Urothelium cell line (cell line): ENCODE measurements at places on chromosomes 2 and 18.
A peak's percentile ranks its signal among the peaks of the same experiment; 100 is the strongest.

DNA sequence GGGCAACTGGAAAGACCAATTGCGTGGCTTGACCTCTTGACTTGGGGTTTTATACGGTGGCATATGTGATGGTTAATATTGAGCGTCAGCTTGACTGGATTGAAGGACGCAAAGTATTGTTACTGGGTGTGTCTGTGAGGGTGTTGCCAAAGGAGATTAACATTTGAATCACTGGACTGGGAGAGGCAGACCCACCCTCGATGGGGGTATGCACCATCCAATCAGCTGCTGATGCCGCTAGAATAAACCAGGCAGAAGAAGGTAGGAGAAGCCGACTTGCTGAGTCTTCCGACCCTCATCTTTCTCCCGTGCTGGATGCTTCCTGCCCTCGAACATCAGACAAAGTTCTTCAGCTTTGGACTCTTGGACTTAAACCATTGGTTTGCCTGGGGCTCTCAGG lies 34.2 kb upstream of the YPEL5 start:
- DNase-seq, result no peak

DNA sequence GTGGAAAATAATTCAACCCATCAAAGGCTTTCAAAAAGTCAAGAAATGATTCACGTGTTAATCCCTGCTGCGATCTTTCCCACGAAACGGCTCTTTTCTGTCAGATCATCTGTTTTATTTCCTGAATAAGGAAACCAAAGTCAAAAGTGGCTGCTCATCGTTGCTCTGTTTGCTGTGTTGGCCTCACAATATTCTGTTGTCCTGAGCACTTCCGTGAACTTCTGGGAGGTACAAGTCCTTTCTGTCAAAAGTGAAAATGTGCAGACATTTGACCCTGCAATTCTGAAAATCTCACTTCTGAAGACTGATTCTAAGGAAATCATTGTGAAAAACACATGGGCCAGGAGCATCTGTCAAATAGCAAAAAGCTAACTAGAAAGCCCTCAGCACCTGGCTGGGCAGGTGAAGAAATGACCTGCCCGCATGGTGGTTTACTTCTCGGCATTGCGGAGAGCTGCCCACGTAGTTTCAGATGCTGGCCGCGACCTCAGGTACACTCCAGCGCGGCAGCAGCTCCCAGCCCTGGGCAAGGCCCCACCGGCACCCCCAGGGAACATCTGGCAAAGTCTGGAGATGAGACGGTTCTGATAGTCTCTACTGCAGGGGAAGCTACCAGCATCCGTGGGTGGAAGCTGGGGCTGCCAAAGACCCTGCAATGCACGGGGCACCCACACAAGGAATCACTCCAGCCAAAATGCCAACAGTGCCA lies 31.9 kb upstream of the GPC1 start:
- DNase-seq, result no peak

DNA sequence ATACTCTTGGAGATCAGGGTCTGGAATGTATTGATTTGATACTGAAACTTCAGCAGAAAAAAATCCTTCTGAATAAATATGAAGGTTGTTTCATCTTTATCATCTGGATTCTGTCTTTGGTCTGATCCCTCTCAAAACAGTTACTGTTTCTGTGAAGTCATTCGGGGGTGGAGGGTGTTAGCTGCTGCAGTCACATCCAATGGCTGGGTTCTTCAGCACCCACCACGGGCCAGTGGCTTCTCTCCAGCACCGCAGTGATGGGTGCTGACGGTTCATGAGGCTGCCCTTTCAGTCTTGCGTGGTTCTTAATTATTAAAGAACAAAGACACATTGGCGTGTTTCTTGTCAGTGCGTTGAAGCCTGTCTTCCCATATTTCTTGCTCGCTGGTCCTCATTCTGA lies 148.0 kb downstream of the LDLRAD4 start:
- DNase-seq, result no peak

DNA sequence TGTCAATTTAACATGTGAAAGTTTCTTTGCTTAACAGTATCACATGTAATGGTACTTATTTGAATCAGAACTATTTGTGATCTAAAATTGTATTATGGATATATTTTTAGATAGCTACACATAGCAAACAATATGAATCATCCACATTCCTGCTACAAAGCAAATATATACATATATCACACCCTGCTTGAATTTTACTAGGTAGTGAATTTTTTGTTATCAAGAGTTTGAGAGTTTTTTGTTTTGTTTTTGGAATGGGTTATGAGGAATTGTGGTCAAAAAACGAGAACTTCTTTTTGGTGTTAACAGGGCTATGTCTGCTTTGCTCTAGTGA lies 635.7 kb downstream of the NRXN1 start:
- DNase-seq, result no peak

- peak; percentile 40 for DNase-seq
Observed at GRCh38 chr2:158024288-158024898, 77.3 kb upstream of the UPP2 start.

GRCh38 chr18:26482569-26482968 lies 65.8 kb downstream of the KCTD1 start:
- DNase-seq, result no peak

GRCh38 chr2:121232626-121233265 lies 52.3 kb downstream of the TFCP2L1 start:
- DNase-seq, result no peak

GRCh38 chr2:118186110-118186857 lies 98.0 kb downstream of the INSIG2 start:
- peak; percentile 97 for DNase-seq

GRCh38 chr2:177474998-177475397 lies 82.4 kb downstream of the AGPS start:
- DNase-seq, result peak; percentile 4

DNA sequence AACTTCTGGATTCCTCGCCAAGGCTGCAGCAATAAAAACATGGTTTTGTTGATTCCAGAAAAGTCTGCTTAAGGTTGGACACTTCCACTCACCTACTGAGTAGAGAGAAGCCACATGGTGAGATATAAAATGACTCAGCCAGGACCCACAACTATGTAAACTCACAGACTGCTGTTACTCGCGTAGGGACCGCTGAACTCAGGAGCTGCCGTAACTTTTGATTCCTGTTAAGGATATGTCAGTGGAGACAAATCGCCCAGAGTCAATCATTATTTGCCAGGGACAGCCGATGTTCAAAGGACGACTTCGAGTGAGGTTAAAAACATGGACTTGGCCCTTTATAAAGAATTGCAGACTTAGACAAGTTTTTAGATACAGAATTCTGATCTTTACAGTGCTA lies 25.6 kb downstream of the CYB5A start:
- peak; percentile 51 for DNase-seq

- DNase-seq, result no peak
Observed at GRCh38 chr2:172582656-172583055, 26.8 kb downstream of the PDK1 start.

GRCh38 chr18:57094175-57094574 lies 52.7 kb upstream of the BOD1L2 start:
- no peak for DNase-seq

DNA sequence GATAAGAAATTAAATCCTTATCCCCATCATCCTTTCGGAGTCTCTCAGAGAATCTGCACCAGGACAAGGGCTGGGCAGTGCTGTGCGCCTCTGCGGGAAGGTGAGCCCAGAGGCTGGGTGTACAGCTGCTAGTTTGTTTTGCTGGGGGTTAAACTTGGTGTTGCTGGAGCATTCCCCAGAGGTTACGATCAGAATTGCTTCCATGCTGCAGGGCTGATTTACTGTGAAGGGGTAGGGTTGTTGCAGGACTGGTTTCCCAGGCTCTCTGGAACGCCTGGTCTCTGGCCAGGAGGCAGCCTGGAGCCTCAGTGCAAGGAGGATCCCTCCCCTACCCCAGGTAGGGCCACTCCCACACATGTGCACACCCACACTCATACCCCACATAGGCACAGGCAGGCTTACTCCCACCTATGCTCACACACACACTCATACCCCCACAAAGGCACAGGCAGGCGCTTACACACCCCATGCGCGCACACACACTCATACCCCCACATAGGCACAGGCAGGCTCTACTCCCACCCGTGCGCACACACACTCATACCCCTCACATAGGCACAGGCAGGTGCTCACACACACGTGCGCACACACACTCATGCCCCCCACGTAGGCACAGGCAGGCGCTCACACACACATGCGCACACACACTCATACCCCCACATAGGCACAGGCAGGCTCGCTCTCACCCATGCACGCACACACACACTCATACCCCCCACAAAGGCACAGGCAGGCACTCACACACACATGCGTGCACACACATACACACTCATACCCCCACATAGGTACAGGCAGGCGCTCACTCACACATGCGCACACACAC lies 11.3 kb downstream of the CNNM4 start:
- no peak for DNase-seq

GRCh38 chr18:49359732-49360444 lies 100.6 kb downstream of the DYM start:
- DNase-seq, result no peak

DNA sequence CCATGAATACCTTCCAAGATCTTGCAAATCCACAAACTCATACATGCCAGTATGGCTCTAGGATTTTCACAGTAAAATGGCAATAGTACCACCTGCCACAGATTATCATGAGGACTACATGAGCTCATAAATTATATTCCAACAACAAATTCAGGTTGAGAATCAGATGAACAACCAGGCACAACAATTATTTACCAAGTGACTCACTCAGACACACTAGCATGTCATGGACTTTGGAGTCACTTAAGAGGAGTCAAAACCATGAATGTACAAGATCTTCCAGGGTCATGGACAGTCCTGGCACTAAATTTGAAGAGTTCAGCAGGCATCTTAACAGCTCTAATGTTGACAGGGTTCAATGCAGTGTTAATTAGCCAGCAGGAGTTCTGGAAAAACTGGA lies 34.4 kb upstream of the BZW1 start:
- DNase-seq, result no peak

DNA sequence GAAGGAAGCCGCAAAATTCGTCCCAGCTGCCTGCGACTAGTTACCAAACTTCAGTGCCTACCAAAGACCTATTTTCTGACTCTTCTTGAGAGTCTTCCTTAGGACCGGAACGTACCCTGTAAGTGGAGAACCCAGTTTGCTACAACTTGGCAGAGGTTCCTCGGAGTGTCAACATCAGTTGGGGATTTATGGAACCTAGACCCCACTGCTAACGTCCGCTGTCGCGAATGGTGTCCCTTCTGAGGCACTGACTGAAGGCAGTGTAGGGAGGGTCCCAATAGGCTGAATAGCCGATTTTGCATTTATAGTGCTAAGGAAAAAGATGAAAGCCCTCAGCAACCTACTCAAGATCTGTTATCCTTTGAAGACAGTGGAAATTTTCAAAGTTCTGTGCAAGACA lies 568 bp upstream of the STK17B start:
- DNase-seq, result no peak

GRCh38 chr18:45761512-45762114 lies 37.6 kb downstream of the SLC14A1 start:
- no peak for DNase-seq

GRCh38 chr2:61456070-61456745 lies 14.7 kb downstream of the USP34 start:
- no peak for DNase-seq

DNA sequence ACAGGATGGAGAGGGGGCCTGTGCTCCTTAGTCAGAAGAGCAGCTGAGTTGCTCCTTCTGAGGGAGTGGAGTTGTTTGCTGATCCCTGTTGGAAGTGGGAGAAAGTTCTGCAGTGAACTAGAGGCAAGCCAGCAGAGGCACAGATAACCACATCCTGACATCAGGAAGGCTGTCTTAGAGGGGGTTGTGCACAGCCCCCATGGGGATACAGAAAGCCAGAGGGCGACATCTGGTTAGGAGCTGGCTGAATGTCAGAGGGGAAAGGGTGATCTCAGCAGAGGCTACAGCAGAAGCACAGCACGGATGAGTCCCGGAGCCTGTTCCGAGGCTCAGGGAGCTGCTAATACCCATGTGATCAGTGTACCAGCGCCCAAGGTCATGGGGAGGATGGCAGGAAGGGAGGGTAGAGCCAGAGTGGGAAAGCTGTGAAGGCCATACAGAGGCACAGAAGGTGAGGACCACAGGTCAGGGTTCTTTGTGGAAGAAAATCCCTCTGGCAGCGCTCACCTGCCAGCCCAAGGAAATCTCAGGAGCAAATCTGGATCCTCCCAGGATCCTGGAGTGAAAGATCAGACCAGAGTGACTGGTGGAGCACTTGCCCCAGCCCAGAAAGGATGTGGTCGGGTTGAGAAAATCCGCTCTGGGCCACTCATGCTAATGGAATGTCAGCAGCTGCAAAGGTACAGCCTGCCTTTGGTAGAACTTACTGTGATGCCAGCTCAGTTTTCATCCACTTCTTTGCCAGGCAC lies 111.8 kb downstream of the STPG4 start:
- DNase-seq, result peak; percentile 98

- DNase-seq, result no peak
Observed at GRCh38 chr2:215071676-215072075, 66.8 kb downstream of the ABCA12 start.

DNA sequence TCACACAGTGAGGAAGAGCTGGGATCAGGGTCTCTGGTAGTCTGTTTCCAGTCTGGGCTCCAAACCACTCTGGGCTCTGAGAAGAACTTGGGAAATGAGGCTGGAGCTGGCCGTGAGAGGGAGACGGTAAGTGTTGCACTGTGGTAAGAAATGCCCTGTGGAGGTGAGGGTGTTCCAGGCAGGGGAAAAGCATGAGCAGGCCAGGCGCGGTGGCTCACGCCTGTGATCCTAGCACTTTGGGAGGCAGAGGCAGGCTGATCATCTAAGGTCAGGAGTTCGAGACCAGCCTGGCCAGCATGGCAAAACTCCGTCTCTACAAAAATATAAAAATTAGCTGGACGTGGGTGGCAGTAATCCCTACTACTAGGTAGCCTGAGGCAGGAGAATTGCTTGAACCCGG lies 14.3 kb upstream of the DES start:
- DNase-seq, result no peak

- DNase-seq, result no peak
Observed at GRCh38 chr2:3754795-3755194, 51.4 kb downstream of the DCDC2C start.

- no peak for DNase-seq
Observed at GRCh38 chr2:210558708-210559107, 2.3 kb downstream of the CPS1 start.

DNA sequence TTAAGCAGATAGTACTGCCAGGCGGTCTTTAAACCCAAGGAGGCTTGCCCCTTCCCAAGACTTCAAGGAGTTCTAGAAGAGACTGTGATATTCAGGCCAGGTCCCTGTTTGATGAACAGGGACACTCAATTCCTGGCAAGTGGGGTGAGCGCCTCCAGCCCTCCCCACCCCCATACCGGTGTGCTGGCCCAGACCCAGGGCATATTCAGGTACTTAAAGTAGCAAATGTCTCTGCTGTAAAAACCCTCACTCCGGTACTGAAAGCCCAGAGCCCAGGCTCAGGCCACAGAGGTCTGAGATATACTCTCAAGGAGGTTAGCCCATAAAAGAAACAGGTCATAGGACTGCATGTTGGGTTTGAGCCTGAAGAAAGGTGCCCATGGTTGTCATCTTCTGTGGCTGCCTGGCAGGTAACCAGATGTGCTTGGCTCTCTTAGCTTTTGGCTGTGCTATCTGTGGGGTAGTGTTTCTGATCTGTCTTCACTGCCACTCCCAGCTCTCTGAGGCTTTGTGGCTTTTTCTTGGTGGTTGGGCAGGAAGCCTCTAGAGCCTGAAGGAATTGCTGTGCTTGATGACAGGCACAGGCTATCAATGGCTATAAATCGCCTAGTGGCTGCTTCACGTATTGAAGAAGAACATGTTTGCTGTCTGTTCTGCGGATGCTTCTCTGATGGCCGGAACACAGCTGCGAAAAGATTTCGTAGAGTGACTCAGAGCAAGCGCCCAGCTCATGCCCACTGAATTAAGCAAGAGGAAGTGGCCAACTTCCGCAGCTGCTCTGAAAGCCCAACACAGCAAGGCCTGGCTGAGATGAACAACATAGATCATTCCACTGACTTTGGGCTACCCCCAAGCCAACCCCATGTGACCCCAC lies 63.3 kb upstream of the ALPP start:
- DNase-seq, result peak; percentile 86
